ENCODE measurements at places on chromosomes 7 and 10.

GRCh38 chr7:56218510-56218909 is 102.3 kb upstream of the NUPR2 start:
- no peak for DNase-seq

- DNase-seq = no peak
These were observed 264.3 kb downstream of the ZEB1 start for GRCh38 chr10:31583293-31583692.

GRCh38 chr10:83522881-83523386 is 616.4 kb upstream of the GHITM start:
- no peak for DNase-seq

DNA sequence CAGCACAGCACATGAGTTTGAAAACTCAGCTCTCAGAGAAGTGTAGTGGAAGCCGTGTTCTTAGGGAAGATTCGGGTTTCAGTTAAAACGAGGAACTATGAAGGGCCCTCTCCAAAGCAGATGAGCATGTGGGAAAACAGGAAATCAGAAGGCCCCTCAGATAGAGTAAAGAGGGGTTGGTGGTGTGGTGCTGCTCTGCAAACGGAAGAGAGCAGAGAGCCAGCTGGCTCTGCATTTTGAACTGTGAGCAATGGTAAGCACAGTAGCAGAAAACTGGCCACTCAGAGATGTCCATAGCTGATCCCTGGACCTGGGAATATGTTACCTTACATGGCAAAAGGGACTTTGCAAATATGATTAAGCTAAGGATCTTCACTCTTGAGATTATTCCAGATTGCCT is 27.9 kb upstream of the CUL1 start:
- no peak for DNase-seq

- no peak for DNase-seq
These were observed 32.8 kb downstream of the TMEM60 start for GRCh38 chr7:77765481-77765880.

GRCh38 chr10:118953598-118954393 is 75.7 kb upstream of the NANOS1 start:
- DNase-seq = no peak

DNA sequence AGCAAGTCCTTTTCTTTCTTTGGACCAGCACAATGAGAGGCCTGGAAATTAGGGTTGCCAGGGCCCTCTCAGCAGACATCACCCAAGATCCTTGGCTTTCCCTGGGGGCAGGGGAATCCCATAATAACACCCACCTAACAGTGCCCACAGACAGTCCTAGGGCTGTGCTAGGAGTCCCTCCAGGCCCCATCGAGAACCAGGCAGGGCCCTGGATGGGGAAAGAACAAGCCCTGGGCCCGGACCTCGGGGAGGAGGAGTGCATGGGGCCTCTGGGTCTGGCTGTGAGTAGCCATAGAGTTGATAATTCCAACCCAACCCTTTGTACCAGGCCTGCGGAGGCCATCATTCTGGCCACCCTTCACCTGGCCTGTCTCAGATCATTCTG is 201.2 kb upstream of the ZMIZ1 start:
- no peak for DNase-seq

DNA sequence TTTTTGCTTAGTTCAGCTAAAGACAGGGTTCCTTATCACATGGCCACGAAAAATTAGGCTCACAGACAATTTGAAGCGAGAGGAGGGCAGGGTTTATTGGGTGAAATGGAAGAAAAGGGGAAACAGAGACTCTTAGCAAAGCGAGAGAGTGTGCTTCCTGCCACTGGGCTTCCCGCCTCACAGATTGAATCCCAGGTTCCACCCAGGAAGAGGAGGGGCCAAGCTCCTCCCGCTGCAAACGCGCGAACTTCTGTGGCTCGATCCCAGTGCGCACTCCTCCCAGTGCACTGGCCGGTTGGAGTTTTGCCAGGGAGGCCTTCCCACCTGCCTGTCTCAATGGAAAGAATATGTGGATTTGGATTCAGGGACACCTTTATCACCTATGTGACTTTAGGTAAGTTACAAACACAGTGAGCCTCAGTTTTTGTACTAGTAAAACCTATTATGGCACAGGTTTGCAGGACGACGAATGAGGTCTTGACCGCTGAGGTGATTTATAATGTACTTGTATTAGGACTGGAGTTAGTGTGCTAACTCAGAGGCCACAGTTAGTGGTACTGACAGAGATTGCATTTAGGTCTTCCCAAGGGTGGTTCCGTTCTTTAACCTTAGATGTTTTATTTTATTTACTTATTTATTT is 48.5 kb upstream of the SP8 start:
- no peak for DNase-seq

GRCh38 chr10:77478247-77478961 is 159.2 kb downstream of the KCNMA1 start:
- DNase-seq = no peak

DNA sequence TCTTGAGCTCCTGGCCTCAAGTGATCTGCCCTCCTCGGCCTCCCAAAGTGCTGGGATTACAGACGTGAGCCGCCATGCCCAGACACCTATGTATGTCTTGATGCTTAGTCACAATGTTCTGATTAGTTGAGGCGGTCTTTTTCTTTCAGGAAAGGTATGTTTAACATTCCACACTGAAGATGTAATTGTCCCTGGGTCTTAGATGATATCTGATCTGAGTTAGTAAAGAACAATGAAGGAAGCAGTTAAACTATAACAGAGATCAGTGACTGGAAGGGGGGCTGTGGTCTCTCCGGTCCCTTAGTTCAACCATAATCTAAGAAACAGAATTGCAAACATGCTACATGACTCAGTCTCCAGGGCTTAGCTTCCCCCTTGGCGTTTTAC is 31.5 kb upstream of the SH2D4B start:
- no peak for DNase-seq

GRCh38 chr10:42882597-42882996 is 100.0 kb downstream of the BMS1 start:
- no peak for DNase-seq

GRCh38 chr10:75876710-75877109 is 445.3 kb downstream of the LRMDA start:
- no peak for DNase-seq

GRCh38 chr10:99815621-99816020 is 33.2 kb downstream of the ABCC2 start:
- no peak for DNase-seq

DNA sequence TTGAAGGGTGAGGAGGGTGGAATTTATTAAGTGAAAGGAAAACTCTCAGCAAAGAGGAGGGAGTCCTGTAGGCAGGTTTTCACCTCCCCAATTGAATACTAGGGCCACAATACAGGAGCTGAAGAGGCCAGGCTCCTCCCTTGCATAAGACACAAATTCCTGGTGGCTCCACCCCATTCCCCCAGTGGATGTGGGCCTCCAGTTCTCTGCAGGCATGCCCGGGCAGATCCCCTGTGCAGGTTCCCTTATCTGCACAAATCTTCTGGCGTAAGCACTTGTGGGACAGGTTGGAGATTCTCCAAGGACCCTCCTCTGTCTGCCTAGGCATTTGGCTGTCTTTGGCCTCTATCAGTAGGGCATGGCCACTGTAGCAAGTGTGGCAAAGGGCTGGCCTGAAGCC is 847.1 kb upstream of the MBL2 start:
- DNase-seq = no peak

DNA sequence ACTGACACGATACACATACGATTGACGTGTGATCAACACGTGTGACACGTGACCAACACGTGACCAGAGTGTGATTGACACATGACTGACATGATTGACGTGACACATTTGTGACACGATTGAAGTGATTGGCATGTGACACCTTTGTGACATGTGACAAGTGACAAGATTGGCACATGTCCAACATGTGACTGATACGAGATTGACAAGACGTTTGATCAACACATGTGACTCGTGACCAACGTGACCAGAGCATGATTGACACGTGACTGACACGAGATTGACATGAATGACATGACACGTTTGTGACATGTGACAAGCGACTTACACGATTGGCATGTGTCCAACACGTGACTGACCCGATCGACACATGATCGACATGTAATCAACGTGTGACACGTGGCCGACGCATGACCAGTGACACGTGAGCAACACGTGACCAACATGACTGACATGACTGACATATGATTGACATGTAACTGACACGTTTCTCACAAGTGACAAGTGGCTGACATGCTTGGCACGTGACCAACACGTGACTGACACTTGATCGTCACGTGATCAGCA is 22.0 kb downstream of the CRPPA start:
- no peak for DNase-seq

DNA sequence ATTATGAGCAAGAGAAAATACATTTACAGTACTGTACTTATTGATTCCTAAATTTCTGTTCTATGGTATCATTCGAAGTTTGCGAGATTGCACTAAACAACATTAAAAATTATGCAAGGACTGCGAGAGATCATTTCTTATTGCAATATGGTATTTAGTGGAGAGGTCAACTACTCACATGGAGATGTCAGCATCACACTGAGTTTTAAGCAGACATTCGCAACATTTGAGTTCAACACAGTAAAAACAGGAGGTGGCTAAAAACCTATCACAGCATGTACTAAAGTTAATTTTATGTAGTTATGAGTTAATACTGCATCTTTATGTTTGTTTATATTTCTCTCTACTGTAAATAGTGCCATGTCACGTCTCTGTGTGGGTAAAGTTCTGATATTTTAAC is 53.5 kb downstream of the JMJD1C start:
- no peak for DNase-seq

DNA sequence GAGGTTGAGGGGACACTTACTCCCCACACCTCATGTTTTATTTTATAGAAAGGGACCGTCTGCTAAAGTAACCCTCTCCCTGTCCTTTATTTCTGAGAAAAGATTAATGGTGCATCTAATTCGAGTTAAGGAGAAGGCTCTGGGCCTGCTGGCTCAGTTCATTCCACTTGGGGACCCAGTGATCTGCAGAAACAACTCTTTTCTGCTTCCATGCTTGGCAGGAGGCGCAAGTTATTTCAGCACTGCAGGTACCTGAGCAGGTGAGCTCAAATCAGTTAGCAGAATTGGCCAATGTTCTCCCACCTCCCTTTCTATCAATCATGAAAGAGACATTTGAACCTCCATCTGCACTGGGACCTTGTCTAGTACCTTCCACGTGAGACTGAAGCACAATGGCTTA is 396.1 kb downstream of the SFMBT2 start:
- DNase-seq = no peak

DNA sequence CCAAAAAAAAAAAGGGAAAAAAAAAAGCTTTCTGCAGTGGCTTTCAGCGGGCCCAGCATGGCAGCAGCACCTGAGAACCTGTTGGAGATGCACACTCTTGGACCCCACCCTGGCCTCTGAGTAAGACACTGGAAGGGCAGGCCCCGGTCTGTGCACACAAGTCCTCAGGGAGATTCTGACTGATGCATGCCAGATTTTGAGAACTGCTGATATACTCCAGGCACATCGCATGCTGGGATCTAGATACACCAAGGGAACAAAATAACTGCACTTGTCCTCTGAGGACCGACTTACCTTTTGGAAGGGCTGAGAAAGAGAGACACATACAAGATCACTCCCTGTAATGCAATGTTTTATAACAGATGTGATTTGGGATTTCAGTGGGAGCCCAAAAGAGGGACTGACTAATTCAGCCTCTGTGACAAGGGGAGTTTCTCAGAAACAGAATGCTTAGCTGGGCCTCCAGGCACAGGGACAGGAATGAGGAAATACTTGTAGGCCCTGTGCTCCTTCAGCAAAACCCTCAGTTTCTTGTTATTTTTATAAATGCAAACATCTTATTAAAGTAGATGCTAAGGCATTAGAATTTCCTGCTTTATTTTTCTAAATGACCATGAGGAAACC is 8.2 kb downstream of the EGFR start:
- no peak for DNase-seq

GRCh38 chr7:25996006-25996408 is 156.0 kb upstream of the NFE2L3 start:
- no peak for DNase-seq

DNA sequence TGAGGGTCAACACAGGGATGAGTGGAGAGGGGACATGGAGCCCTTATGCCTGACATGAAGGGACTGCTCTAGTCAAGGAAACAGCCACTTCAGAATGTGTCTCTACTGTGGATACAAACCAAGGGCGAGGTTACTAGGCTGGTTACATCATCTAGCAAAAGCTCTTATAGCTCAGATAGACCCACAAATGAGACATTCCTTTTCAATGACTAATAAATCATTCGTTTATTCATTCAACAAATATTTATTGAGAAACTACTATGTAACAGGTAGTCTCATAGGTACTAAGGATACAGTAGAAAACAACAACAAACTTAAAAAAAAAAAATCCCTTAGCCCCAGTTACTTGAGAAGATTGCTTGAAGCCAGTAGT is 219.5 kb downstream of the KIAA1217 start:
- DNase-seq = no peak

DNA sequence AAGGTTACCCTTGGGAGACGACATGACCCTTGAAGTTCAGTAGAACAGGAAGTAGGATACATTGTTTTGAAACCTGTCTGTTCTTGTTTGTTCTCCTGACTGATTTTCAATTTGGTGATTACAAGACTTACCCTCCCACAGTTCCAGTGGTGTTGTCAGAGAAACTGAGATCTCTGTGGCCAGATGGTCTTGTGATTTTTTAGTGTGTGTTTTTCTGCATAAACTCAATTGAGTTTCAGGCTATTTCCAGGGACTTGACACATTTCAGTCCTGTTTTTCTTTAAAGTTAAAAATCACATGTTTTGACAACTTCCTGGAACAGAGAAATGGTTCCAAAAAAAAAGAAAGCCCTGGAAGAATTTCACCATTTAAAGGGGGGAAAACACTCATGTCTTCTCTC is 22.3 kb downstream of the PIK3CG start:
- no peak for DNase-seq

DNA sequence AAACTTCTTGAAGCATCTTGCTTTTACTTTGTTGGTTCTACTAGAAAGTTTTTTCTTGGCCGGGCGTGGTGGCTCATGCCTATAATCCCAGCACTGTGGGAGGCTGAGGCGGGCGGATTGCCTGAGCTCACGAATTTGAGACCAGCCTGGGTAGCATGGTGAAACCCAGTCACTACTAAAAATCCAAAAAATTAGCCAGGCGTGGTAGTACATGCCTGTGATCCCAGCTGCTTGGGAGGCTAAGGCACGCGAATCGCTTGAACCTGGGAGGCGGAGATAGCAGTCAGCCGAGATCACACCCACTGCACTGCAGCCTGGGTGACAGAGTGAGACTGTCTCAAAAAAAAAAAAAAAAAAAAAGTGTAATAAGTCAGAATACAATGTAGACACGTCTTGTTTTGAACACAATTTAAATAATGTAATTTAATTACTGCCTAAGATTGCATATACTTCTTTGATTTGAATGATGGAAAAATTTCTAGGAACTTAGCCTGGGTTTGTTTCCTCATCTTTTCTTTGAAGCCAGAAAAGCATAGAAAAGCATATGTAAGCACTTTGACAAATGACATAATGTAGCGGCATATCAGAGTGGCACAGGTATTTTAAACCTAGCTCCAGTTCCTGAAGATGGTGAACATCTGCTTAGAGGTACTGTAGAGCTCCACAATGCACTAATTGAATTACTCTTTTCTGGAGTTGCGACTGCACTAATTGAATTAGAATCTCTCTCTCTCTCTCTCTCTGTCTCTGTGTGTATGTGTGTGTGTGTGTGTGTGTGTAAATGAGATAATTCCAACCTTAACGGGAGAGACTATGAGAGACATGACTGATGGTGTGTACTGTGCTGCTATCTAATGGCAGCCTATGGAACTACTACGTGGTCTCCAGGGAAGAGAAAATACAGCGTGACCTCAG is 87.8 kb downstream of the BTRC start:
- peak; percentile 93 for DNase-seq

GRCh38 chr10:74104480-74104879 is 46.1 kb downstream of the AP3M1 start:
- DNase-seq = no peak
